ENCODE measurements at places on chromosomes 11 and 22. TPM values are rescaled to one million over a fixed set of nuclear protein-coding genes. Genes with fewer than 3 reads are reported as not detected.

NXPE4 gene
- total RNA-seq = not detected

UFD1 gene
- total RNA-seq = 81.3 TPM

MS4A4E gene
- not detected for total RNA-seq

E2F8 gene
- total RNA-seq = 4.9 TPM

C1QTNF5 gene
- 9.1 TPM for total RNA-seq

ISX gene
- total RNA-seq = not detected

THY1 gene
- total RNA-seq = 333 TPM

SHANK3 gene
- 0.58 TPM for total RNA-seq

APOBEC3G gene
- total RNA-seq = 4.2 TPM

TNKS1BP1 gene
- 95.9 TPM for total RNA-seq

SEC14L2 gene
- 34.8 TPM for total RNA-seq

PPME1 gene
- total RNA-seq = 60.3 TPM

AIFM3 gene
- not detected for total RNA-seq

ATP5MG gene
- total RNA-seq = 42.5 TPM

KCNJ1 gene
- not detected for total RNA-seq

LMO2 gene
- 0.83 TPM for total RNA-seq

EFEMP2 gene
- 217 TPM for total RNA-seq

MUC5B gene
- total RNA-seq = not detected

APBB1 gene
- total RNA-seq = 18.3 TPM

DBX1 gene
- not detected for total RNA-seq

DEFB131B gene
- total RNA-seq = not detected
